ENCODE measurements at places on chromosomes 6 and 20.

- DNase-seq = no peak
Measured at GRCh38 chr6:21999012-21999528, 297.8 kb downstream of the PRL start.

DNA sequence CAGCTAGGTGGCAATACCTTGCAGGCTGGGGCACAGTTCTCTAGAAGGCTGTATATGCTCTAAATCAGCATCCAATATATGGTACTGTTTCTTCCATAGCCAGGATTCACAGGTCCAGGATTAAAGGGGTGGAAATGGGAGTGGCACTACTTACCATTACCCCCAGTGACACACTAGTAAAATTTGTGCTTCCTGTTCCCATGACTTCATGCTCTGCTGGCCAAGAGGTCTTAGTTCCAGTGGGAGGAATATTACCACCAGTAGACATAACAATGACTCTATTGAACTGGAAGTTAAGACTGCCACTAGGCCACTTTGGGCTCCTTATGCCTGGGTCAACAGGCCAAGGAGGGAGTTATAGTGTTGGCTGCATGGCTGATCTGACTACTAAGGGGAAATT is 174.3 kb upstream of the TNFAIP3 start:
- no peak for DNase-seq

DNA sequence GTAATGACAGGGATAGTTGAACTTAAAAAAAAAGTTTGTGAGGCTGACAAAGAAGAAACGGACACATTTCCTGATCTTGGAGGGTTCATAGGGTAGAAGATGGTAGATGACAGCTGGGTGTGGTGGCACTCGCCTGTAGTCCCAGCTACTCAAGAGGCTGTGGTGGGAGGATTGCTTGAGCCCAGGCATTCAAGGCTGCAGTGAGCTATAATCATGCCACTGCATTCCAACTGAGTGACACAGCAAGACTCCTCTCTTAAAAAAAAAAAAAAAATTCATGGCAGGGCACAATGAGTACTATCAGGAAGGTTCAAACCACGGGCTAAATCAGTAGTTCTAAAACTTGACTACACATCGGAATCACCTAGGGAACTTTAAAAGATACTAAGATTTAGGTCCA is 2.0 kb upstream of the MICA start:
- DNase-seq = no peak

DNA sequence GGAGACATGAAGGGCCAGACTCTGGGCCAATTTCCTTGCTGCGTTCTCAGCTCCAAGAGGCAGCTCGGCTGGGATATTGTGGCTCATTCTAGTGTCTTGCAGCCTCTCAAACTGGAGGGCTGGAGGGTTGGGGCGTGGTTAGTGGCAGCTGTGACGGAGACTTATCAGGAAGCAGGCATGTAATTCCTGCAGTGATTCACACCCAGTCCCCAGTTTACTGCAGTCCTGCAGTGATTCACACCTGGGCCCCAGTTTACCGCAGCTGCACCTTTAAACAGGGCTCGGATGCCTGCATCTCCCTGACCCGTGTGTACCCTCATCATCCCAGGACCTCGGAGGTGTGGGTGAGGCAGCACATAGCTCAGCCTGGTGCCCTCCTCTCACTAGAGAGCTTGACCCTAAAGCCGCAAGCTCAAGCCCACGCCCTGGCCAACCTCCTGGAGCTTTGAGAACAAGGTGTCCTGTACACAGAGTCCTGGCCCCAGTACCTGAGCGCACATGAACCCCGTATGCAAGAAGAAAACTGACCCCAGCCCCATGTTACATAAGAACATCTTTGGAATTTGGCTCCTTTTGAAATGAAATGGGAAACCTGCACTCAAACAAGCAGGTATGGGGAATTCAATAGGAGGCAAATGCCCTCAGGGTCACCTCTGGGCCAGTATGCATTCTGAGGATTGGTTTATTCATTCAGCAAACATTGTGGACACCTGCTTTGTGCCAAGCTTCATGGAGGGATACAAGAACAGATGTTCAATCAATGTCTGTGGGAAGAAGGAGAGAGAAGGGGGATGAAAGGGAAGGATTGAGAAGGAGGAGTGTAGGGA is 55.3 kb upstream of the FAM83D start:
- no peak for DNase-seq

GRCh38 chr6:7644417-7644816 is 54.4 kb downstream of the SNRNP48 start:
- DNase-seq = no peak

DNA sequence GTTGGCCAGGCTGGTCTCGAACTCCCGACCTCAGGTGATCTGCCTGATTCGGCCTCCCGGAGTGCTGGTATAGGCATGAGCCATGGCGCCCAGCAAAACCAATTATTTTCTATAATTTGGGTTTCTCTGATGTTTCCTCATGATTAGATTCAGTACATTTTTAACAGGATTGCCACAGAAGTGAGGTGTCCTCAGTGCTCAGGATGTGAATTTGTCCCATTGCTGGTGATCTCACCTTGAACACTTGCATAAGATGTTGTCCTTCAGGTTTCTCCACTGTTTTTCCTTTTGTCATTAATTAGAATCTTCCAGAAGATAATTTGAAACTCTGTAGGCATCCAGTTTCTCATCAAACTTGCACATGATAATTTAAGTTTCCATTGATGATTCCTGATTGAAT is 45.4 kb upstream of the RPL7L1 start:
- DNase-seq = no peak

DNA sequence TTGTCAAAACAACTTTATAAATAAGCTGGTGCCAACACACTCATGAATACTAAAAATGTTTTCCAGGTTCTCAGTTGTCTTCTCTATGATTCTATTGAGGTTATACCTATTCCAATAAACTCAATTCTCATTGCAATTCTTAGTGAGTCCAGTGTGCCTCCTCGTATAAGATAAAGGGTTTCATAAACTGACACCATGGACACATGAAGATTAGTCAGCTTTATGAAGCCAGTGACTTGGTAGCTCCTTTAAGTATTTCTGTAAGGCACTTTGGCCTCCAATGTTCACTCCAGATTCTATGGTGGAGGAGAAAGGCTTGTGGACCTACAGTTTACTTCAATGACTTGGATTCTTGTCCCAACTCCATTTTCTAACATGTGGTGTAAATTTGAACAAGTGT is 521.3 kb upstream of the JARID2 start:
- no peak for DNase-seq

- DNase-seq = no peak
Measured at GRCh38 chr6:18177286-18177965, 22.2 kb downstream of the KDM1B start.

GRCh38 chr6:109076377-109076776 is 18.3 kb downstream of the SESN1 start:
- DNase-seq = no peak

GRCh38 chr6:106536357-106536756 is 92.9 kb downstream of the RTN4IP1 start:
- DNase-seq = no peak

- DNase-seq = no peak
Measured at GRCh38 chr20:59944726-59945125, 4.5 kb downstream of the FAM217B start.

- DNase-seq = no peak
Measured at GRCh38 chr6:99331531-99331930, 17.9 kb downstream of the FAXC start.

DNA sequence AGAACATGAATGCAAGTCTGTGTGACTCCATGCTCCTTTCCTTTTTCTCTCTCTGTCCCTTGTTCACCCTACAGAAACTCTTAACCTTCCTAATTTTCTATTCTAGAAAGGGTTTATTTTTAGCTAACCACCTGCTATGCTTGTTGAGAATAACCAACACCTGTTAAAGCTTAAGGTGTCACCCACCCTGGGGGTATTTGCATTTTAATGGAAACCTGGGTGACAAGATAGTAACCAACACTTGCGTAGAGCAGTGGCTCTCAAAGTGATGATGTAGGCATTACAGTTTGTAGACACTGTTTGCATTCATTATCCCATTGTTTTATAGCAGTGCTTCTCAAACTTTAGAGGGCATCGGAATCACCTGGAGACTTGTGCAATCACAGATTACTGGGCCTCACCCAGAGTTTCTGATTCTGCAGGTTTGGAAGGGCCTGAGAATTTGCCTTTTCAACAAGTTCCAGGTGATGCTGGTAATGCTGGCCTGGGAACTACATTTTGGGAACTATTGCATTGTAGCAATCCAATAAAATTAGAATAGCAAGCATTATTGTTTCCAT is 114.4 kb upstream of the ARMC2 start:
- DNase-seq = no peak

- no peak for DNase-seq
Measured at GRCh38 chr6:42690151-42690702, 32.2 kb downstream of the PRPH2 start.
